ENCODE measurements at places on chromosomes 16 and 17.

- no peak for DNase-seq
Measured at GRCh38 chr16:50531901-50532300, 16.3 kb upstream of the NKD1 start.

DNA sequence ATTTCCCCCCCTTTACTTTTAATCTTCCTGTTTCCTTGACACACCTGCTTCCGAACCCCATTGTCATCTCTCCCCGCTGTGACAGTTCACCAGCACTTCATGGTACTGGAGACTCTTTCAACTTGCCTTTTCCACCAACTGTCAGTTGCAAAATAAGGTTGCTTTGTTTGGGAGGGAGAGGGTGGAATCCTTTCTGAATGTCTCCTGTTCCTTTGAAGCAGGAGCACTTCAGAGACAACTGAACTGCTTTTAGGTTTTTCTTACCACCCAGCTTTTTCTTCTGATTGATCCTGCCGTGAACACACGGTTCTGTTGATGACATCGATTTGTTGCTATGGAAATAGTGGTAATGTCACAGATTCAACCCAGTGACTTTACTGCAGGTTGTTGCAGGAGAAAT lies 42.0 kb downstream of the RPA1 start:
- DNase-seq = no peak

GRCh38 chr17:74808714-74809430 lies 32.7 kb upstream of the NAT9 start:
- DNase-seq = no peak

GRCh38 chr17:60947100-60947499 lies 269.4 kb downstream of the BCAS3 start:
- DNase-seq = no peak

GRCh38 chr16:79175286-79176057 lies 425.1 kb downstream of the MAF start:
- DNase-seq = no peak

GRCh38 chr17:7262935-7263800 lies 890 bp upstream of the CLDN7 start:
- no peak for DNase-seq

DNA sequence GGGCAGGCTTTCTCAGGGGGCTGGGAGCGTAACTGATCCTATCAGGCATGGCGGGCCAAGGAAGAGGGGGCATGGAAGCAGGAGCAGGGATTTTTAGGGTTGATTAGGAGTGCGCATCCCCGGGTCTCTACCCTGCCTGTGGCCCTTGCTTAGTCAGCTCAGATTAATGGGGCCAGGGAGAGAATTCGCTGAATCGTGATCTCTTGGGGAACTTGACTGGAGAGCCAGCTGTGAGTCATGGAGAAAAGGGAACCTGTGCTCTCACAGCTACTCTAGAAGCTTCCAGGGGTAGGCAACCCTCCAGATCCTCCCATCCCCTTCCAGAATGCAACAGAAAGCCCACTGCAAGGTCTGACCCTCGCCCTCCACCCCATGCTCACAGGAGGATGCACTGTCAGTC lies 3.6 kb downstream of the FOXN1 start:
- DNase-seq = no peak

GRCh38 chr17:14282726-14283125 lies 18.2 kb upstream of the HS3ST3B1 start:
- DNase-seq = no peak

DNA sequence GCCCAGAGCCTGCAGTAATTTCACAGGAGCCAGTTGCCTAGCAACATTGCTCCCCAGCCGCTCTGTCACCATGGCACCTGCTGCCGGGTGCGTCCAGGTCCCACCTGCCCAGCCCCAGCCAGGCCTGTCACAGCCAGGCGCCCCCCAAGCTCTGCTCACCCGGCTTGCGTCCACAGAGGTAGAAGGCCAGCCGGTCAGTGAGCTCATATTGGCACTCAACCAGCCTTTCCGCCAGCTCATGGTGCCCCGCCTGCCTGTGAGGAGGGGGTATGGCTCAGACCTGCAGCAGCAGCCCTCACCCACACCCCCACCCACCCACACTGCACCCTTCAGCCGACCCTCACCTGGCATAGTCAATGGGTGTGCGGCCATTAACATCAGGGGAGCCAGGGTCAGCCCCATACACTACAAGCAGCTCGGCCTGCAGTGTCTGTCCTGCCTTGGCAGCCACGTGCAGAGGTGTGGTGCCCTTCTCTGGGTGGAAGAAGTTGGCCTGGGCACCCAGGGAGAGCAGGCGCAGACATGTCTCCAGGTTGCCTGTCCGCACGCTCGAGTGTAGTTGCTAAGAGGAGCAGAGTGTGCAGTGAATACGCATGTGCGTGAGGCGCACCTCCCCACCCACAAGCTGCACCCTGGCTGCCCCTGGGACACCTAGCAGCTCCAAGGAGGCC lies 7.7 kb downstream of the GIT1 start:
- no peak for DNase-seq

- no peak for DNase-seq
Measured at GRCh38 chr16:11494433-11494832, 92.3 kb downstream of the LITAF start.

- no peak for DNase-seq
Measured at GRCh38 chr17:41413353-41413957, 10.9 kb downstream of the KRT37 start.

- DNase-seq = no peak
Measured at GRCh38 chr16:4241928-4242283, at the start of gene SRL. Gene SRL, minus strand, starts transcription at chr16:4242080. Its CDS starts 13 bp downstream, at chr16:4242067.

GRCh38 chr16:51431517-51432241 lies 280.6 kb upstream of the SALL1 start:
- no peak for DNase-seq

DNA sequence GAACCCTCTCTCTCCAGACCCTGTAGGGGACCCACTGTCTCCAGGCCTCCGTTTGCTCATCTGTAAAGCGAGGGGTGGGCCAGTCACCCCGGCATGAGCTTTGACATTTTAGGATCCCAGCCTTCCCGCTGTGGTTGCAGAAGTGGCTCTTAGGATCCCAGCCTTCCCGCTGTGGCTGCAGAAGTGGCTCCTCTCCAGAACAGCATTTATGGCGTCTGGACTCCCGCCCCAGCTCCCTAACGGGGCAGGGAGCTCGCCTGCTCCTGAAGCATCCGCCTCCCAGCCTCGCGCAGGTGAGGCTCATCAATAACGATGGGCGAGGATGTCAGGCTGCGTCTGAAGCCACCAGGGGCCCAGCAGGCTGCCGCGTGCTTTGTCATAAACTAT lies 222.3 kb upstream of the TNRC6C start:
- no peak for DNase-seq

GRCh38 chr16:86337581-86338402 lies 172.5 kb upstream of the FOXF1 start:
- no peak for DNase-seq

- no peak for DNase-seq
Measured at GRCh38 chr17:76273445-76274111, 8.4 kb downstream of the UBALD2 start.

GRCh38 chr17:48484850-48485249 lies 46.0 kb downstream of the HOXB1 start:
- DNase-seq = no peak

DNA sequence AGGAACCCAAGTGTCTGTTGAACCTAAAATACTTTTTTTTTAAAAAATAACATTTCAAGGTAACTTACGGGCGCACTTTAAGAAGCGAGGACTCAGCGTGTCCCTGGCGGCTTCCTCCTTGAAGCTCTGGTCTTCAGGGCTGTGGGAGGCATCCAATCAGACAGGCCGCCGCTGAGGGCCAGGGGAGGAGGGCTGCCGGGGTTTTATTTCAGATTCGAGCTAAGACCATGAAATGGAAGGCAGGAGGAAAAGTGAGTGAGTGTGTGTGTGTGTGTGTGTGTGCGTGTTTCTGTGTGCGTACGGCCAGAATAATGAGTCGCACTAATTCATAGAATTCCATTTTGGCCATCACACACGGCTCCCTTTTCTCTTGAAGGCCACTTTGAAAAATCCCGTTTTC lies 41.1 kb downstream of the C16orf78 start:
- no peak for DNase-seq

GRCh38 chr17:79012563-79013134 lies 3.1 kb upstream of the CANT1 start:
- no peak for DNase-seq

GRCh38 chr16:47917118-47917517 lies 238.7 kb downstream of the ABCC12 start:
- DNase-seq = no peak
